NCI-H69 (cell line): ENCODE measurements at places on chromosomes 11 and 22.

DNA sequence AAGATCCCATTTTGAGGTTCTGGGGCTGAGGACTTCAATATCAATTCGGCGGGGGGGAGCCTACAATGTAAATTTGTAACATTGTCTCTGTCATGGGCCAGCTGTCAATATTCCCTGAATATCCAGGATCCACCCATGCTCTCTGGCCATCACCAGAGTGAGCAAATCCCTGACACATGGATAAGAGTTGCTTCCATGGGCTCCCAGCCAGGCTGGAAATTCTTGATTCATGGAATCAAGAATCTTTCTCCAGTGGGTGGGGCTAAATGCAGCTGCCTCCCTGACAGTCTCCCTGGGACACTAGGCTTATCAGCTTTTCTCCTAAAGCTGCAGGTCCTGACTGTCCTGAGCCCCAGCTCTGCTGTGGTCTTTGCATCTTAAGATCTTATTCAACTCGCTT lies 86.9 kb upstream of the IGLL5 start:
- DNase-seq = no peak

DNA sequence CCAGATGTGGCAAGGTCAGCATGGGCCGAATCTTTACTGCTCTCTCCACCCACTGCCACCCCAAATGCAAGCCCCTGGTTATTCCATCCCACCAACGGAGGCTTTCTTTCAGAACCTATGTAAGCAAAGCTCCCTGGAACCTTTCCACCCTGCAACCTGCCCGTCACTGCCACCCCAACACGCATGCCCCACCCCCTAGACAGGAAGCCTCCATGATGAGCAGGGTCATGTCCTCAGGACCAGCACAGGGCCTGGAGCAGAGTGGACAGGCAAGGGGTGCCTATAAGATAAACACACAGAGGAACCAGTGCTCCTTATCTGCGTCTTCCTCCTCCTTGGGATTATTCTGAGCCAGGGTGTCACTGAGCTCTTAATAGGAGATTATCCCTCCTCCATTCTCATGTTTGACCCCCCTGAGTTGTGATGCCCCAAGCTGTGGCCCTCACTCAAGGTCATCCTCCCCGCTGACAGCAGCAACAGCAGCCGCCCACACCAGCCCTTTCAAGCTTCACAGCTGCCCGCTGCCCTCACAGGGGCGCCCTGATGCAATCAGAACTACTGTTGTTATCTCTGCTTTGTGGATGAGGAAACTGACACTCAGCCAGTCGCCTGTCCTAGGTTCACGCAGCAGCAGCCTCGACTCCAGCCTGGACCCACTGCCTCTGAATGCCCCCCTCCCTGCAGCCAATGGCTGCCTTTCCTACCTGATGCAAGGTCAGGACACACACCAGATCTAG lies 647.3 kb downstream of the TBC1D22A start:
- no peak for DNase-seq

DNA sequence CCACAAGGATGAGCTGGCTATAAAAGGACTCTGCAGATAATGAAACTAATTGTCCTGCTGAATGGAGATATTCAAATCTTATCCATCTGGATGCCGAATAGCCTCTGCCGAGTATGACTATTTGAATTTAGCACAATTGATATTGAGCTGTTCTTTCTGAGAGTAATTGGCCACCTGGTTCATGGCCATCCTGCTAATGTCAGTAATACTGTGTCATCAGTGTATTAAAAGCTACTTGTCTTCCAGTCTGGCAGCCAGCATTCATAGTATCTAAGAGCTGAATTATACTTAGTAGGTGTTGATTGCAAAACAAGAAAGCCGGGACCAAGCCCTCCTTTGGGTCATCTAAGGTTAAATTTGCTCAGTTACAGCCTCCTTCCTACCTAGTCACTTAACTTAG lies 310.7 kb upstream of the NCAM1 start:
- no peak for DNase-seq

- no peak for DNase-seq
These were observed 6.6 kb downstream of the WT1 start for GRCh38 chr11:32428665-32429303.

DNA sequence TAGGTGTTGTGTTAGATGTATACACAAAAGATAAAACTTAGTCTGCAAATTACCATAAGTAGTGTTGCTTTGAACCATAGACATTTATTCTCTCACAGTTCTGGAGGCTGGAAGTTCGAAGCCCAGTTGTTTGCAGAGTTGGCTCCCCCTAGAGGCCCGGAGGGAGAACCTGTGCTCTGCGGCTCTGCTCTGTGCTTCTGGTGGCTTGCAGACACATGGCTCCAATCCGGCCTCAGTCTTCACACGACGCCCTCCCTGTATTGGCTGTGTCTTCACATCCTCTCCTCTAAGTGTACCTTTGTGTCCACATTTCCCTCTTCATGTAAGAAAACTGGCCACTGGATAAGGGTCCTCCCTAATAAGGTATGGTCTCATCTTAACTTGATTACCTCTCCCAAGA lies 128.4 kb downstream of the OPCML start:
- DNase-seq = peak; percentile 48

DNA sequence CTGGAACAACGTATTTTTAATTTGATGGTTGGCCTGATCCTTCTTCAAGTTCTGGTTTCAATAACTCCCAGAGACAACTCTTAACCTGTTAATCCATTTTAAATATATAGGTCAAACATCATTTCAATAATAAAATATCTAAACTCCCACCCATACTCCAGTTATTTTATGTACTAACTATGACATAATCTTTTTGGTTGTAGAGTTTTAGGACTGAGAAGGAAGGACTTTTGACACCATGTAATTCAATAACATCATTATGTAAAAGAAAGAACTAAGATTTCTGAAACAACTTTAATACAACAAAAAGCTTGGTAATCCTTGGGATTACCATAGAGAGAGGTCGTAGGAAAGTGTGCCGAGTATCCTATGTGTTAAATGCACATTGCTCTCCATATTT lies 31.5 kb downstream of the VSIG10L2 start:
- DNase-seq = no peak

DNA sequence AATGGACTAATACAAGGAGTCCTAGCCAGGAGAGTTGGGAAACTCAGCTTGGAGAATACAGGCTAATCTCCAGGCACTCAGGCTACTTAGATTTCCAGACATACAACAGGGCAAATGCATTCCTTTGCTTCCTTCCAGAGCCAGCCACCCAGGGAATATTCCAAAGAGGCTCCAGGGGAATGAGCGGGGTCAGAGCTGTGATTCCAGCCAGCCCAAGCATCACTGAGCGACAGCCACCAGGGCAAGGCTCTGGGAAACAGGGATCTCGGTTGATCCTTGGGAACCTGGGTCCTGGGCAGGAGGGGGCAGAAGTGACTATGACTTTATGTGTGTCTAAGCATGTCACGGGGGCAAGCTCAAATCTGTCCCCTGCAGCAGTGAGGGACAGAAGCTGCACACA lies 112.3 kb upstream of the LMO1 start:
- no peak for DNase-seq

DNA sequence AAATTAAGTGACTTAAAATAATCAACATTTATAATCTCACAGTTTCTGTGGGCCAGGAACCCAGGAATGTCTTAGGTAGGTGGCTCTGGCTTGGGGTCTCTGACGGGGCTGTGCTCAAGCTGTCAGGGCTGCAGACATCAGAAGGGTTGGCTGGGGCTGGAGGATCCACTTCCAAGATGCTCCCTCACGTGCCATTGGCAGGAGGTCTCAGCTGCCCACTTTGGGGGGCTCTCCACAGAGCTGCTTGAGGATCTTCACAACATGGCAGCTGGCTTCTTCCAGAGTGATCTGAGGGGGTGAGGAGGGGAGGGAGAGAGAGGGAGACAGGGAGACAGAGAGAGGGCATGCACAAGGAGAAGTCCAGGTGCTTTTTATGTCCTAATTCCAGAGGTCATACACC lies 18.1 kb downstream of the SLC2A11 start:
- no peak for DNase-seq

GRCh38 chr11:393219-394033 lies 583 bp upstream of the PKP3 start:
- DNase-seq = no peak

GRCh38 chr11:118152552-118153471 lies at the start of gene SCN4B:
TSS of gene SCN4B (minus strand) at chr11:118152823. CDS start at chr11:118152673, 150 bp downstream.
- DNase-seq = peak; percentile 92

GRCh38 chr11:71447791-71448256 lies 369 bp downstream of the DHCR7 start:
- peak; percentile 85 for DNase-seq

GRCh38 chr11:5069272-5069671 lies at the start of gene OR52E1:
TSS of gene OR52E1 (plus strand) at chr11:5069572.
- no peak for DNase-seq

GRCh38 chr11:72789493-72790131 lies 4.2 kb downstream of the STARD10 start:
- peak; percentile 52 for DNase-seq

DNA sequence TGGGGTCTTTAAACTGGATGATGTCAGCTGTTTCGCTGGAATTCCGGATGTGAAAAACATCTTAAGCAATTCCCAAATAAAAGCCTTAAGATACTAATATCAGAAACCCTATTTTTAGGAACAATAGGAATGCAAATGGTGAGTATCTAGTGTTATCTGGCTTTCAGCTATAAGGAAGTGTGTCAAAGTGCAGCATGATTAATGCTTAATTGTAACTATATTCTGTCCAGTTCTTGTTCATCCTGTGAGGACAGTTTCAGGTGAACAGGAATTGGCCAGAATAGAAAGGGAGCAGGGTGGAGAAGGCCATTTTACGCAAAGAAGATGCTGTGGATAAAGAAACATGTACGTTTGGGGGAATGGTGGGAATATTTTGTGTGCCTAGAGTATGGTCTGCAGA lies 108.2 kb downstream of the RASSF10 start:
- no peak for DNase-seq

GRCh38 chr11:31236143-31236542 lies 133.4 kb downstream of the DCDC1 start:
- peak; percentile 83 for DNase-seq

GRCh38 chr11:117883063-117883462 lies 6.6 kb upstream of the FXYD6 start:
- peak; percentile 82 for DNase-seq

DNA sequence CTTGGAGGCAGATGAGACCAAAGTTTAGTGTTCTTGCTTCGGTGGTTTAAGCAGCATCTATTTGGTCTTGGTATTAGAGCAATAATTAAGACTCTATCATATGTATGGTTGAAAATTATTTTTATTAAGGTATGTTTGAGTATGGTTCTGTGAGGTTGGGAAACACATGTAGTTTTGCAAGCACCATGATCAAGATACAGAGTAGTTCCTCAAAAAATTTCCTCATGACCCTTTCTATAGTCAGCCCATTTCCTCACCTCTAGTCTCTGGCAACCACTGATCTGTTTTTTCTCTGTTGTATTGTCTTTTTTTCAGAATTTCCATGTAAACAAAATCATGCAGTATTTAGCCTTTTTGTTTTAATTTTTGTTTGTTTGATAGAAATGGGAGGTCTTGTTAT lies 18.4 kb downstream of the MTMR3 start:
- DNase-seq = no peak

DNA sequence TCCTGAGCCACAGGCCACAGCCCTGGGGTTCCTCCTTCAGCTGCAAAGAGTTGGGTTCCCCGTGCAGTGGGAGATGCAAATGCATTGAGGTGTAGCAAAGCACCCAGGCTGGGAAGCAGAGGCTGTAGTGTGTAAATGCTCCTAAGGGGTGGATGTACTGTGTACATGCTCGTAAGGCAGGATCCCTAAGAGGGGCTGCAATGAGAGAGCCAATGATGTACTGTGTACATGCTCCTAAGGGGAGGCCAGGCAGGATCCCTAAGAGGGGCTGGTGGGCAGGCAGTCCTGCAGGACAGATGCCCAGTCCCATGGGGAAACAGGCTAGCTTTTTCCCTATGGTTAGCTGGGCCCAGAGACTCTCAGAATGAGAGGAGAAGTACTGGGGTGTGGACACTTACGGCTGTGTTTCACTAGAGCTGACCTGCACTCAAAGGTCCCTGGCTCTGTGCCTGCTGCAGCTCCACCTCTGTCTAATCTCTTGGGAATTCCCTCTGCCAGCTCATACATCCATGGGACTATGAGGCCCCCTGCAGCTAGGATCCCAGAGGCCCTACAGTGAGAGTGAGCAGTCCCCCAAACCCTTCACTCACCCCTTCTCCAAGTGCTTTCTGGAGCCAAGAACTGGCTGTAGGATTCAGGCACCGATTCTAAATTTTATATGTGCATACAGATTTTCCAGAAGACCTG lies 261.9 kb upstream of the LUZP2 start:
- DNase-seq = peak; percentile 64

DNA sequence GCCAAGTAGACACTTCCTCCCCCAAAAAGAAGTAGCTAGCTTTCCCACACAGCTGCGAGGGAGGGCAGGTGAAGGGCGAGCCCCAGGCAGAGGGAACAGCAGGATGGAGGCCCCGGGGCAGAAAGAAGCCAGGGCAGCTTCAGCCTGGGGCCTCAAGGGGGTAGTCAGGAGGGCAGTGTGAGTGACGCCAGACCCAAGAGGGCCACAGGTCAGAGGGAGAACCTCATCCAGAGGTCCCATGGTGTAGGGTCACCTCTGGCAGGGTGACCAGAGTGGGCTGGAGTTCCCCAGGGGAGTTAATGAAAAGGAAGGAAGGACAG lies 9.2 kb downstream of the PRR5 start:
- no peak for DNase-seq

GRCh38 chr22:23829845-23830372 lies 8.9 kb downstream of the DERL3 start:
- no peak for DNase-seq

- no peak for DNase-seq
These were observed at the start of gene ELF5 for GRCh38 chr11:34513682-34514449. TSS of gene ELF5 (minus strand) at chr11:34513794. CDS start at chr11:34505749, 8,045 bp downstream.

DNA sequence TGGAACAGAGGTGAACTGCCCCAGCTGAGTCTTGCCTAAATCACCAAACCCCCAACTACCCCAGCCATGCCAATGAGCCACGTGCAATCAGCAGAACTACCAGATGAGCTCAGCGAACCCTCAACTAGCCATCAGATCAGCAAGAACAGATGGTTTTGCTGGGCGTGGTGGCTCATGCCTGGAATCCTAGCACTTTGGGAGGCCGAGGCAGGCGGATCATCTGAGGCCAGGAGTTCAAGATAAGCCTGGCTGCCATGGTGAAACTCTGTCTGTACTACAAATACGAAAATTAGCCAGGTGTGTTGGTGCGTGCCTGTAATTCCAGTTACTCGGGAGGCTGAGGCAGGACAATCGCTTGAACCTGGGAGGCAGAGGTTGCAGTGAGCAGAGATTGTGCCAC lies 374.3 kb downstream of the NXPE2 start:
- no peak for DNase-seq

DNA sequence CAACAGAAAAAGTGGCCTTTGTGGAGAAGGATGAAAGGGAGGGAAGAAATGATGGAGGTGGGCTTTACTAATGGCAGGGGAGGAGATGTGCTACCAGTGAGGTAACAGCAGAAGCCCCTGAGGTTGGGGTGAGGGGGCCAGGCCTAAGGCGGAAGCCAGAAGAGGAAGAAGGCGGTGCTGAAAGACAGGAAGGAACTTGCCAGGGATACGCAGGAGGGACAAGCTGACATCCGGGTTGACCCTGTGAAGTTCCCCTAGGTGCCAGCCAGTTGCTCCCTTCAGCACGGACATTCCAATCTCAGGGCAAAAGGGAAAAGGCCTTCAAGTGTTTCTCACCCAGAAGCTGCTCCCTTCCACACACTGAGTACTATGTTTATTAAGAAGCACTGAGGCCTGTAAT lies 2.3 kb upstream of the TIRAP start:
- no peak for DNase-seq
